ENCODE measurements at places on chromosomes 16 and 17. TPM values are rescaled to one million over a fixed set of nuclear protein-coding genes. Genes with fewer than 3 reads are reported as not detected.

- no peak for DNase-seq
Measured at GRCh38 chr17:1498869-1499268, 6.4 kb upstream of the MYO1C start.

GRCh38 chr16:3498988-3499387 lies 1.8 kb upstream of the CLUAP1 start:
- no peak for DNase-seq

DNA sequence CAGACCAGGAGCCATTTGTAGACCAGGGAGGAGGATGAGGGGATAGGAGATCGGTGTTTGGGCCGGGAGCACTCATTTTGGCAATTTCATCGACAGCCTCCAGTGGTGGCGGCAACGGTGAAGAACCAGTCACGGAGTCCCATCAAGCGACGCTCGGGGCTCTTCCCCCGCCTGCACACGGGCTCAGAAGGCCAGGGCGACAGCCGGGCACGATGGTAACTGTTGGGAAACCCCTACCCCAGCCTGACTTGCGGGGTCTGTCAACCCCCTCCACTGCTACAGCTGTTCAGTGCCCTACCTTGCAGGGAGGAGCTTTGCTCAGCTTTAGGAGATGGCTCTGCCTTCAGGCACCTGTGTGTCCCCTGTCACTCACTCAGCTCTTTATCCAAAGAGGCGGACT lies 43.0 kb downstream of the OR1D5 start:
- DNase-seq = no peak

Gene NUP88
- 146 TPM for total RNA-seq

- DNase-seq = no peak
Measured at GRCh38 chr16:24409045-24409444, 130.3 kb upstream of the RBBP6 start.

Gene ABCA6
- total RNA-seq = not detected

GRCh38 chr17:17712268-17712924 lies 31.1 kb downstream of the RAI1 start:
- peak; percentile 81 for DNase-seq
